ENCODE measurements at places on chromosomes 11 and 22.

- no peak for DNase-seq
Measured at GRCh38 chr22:44975427-44976262, 34.2 kb downstream of the PHF21B start.

- no peak for DNase-seq
Measured at GRCh38 chr11:65291613-65292012, 23.1 kb upstream of the CDC42EP2 start.

GRCh38 chr11:132123449-132123848, 753.0 kb downstream of the NTM start:
- DNase-seq = no peak

DNA sequence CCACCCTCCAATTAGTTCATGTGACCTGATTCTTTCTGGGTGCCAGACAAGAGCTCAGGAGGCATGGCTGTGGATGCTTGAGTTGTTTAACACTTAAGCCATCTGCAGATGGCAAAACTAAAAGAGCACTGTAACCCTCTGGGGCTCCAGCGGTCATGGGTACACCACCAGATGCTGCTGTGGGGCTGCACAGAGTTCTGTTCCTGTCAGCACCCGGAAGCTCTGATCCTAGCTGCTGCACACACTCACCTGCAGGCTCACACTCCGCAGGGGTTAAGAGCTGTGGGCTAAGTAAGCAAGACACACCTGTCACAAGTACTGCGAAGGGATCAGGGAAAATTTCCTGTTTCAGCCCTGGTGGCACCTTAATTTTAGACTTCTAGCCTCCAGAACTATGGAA, 307.8 kb downstream of the C11orf87 start:
- no peak for DNase-seq

DNA sequence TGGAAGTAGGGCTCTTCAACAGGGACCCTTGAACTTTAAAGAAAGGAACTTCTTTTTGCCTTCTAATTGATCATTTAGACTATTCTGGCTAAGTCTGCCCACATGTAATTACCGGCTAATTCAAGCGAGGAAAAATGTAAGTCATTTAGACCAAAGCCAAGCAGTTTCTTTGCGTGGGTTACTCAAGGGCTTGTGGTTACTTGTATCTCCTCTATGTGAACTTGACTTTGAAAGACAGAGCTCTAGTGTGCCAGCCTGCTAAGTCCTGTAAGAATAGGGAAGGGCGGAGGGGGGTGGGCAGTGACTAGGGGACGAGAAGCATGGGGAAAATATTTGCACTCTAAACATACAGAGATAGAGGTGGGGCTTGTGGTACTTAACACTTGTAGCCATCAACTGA, 145.2 kb upstream of the TEAD1 start:
- no peak for DNase-seq

- no peak for DNase-seq
Measured at GRCh38 chr11:79287952-79288351, 152.9 kb downstream of the TENM4 start.

GRCh38 chr11:126193038-126193478, 18.4 kb downstream of the RPUSD4 start:
- no peak for DNase-seq

GRCh38 chr11:1193326-1194230, 29.3 kb upstream of the MUC5B start:
- no peak for DNase-seq

- no peak for DNase-seq
Measured at GRCh38 chr22:33848251-33848650, 72.0 kb downstream of the LARGE1 start.

DNA sequence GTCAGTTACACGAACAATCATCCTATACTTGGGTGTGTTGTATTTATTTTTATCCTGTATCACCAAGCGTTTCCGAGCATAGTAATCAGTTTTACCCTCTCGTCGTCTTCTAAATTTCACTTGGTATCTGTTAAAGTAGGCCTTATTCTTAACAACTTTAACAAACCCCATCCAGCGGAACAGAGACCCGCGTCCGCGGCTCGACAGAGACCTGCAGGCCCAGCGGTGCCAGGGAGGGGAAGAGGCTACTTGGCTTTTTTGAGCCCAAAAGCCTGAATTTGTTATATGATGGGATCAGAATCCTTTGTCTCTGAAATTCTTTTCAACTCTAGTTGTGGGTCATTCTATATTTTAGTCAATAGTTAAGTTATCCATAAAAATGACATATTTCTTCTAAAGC, 56.5 kb upstream of the A4GALT start:
- DNase-seq = no peak

DNA sequence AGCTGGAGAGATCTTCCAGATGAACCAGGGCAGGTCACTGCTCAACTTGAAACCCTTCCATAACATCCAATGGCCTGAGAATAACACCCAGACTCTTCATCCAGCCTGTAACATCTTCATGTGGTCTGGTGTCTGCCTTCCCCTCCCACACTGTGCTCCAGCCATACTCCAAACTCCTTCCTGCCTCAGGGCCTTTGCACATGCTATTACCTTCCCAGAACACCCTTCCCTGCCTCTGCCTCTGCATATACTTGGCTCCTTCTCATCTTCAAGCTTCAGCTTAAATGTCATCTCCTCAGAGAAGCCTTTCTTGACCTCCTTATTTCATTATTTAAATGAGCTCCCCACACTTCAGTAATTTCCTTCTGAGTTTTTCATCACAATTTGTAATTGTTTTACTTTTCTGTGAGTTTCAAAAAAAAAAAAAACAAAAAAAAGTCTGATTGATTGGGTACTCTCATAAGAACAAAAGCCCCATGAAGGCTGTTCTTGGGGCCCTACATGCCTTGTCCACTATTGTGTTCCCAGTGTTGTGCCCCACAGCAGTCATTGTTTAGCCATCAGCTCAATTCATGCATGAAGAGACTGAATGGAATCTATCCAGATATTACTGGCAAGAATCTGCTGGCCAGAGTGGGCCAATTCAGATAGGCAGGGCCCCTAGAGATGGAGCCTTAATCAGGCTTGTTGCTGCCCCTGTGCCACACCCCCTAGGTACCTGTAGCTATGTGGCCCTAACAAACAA, 22.1 kb downstream of the LMO1 start:
- no peak for DNase-seq

DNA sequence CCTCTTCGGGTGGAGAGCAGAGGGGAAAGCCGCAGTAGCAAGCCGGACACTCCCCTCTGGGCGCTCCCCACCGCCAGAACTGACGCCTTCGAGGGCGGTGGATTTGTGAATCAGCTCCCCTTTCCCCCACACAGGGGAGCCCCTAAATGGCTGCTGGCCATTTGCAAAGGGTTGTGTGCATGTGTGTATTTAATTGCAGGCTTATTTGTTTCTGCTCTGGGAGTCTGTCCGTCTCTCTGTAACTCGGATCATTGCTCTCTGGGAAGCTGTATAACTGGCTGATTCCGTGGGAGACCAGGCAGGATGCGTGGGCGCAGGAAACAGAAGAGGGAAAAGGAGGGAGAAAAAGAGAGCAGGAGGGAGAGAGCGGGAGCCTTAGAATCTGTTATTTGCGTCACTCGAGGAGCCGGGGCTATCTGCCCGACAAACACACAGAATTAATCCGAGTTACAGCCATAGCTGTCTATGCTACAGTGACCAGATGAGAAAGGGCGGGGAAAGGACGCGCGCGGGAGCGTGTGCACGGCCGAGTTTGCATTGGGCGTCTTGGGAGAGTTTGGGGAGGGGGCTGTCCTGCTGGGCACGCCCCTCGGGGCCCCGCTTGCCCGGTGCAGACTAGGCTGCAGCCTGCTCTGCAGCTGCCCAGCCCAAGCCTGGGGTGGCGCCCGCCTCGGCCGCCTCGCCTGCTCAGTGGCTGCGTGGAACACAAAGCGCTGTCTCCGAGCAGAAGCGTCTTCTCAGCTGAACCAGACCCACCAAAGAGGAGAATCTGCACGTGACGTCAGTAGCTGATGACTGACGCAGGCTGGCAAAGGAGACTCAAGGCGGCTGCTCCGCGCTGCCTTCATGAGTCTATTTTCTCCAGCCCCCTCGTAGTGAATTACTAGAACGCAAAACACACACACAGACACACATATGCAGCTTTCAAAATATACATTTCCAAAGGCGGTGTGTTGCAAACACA, 105.3 kb upstream of the HSD17B12 start:
- no peak for DNase-seq

GRCh38 chr11:45671246-45672171, 6.1 kb upstream of the CHST1 start:
- DNase-seq = no peak

DNA sequence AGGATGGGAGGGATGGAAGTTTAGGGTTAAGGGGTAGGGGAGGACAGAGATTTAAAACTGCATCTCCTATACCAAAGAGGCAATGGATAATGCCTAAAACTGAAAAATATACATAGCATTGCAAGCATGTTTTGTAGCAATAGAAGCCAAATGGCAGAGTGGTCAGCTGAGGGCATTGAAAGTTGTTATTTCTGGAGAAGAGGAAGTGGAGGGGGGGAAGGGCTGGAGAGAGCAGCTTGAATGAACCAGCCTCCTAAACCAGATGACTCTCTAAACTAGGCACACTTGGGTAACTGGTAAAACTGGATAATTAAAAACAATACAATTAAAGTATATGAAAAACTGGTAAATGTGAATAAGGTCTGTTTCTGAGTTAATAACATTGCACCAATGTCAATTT, 70.3 kb upstream of the TP53I11 start:
- no peak for DNase-seq

DNA sequence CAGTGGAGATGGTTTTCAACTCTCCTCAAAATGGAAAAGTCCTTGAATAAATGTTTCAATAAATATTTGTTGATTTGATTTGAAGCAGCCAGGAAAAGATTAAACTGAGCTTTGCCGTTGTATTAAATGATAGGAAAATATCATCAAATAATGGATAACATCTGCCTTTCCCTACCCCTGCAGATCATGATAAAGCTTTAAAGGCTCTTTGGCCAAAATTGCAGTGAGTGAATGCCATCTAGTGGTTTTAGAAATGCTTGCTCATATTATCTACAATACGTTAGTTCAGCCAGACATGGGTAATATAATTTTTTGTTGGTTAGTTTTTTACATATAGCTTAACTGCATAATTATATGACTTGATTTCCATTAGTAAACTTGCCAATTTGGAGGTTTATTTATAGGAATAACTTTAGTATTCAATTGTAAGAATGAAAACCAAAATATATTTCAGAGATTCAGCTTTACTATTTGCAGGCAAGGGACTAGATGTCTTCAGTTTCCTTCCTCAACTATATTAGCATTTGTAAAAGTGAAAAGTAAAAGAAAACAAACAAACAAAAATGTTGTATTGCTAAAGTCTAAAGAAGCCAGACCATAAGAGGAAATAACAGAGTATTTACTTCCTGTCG, 159.2 kb downstream of the MSANTD4 start:
- DNase-seq = no peak

DNA sequence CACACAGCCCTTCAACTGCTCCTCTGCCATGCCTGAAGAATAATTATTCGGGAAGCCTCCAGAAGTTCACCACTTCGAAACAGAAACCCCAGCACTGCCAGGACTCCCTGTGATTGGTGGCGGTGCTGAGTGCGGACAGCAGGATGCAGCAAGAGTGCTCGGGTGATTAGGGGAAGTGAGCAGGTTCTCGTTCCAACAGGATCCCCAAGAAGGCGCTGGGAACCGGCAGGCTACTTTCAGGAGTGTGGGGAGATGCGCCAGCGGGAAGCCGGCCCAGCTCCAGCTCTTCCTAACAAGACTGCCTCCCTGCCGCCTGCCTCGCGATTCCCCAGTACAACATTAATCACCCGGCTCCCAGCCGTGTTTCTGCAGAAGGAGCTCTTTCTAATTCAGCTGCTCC, 630.2 kb downstream of the BRD1 start:
- DNase-seq = no peak

DNA sequence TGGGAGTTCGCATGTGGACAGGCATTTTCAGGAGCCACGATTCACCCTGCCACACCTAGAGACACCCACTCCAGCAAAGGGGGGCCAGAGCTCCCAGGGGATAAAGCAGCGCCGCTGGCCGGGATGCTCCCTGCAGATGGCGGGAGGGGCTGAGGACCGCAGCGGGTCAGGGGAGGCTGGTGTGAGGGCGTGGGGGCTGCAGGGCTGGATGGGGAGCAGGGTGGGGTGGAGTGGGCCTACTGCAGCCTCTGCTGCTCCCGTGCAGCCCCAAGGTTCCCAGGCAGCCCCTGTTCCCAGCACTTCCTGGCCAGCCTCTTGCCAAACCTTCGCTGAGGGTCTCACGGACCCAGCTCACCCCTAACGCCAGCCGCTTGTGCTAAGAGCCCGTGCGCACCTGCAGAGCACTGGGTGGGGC, 13.0 kb downstream of the MUC5B start:
- DNase-seq = no peak

Measured in stimulated activated CD8-positive, alpha-beta memory T cell treated with anti-CD3 and anti-CD28 coated beads, Interleukin-4, amount 100 ng/mL, for 4 hours (primary cell).